HuH-7 (cell line): ENCODE measurements at places on chromosomes 2 and 18.
A peak's percentile ranks its signal among the peaks of the same experiment; 100 is the strongest.

DNA sequence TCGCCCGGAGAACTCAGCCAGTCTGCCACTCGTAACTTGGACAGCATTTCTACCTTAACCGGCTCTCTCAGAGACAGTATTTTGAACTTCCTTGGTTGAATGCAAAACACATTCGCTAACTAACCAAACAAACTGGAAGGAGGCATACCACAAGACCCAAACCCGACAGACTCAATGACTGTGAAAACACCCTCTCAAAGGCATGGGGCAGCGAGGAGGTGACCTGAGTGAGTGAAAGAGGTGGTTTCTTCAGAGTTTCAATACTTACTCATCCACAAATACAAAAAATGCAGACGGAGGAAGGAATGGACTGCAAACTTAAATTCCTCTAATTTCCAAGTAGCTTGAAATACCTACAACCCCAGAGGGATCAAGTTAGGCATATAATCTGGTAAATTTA lies 132.9 kb downstream of the GAREM1 start:
- no peak for DNase-seq

DNA sequence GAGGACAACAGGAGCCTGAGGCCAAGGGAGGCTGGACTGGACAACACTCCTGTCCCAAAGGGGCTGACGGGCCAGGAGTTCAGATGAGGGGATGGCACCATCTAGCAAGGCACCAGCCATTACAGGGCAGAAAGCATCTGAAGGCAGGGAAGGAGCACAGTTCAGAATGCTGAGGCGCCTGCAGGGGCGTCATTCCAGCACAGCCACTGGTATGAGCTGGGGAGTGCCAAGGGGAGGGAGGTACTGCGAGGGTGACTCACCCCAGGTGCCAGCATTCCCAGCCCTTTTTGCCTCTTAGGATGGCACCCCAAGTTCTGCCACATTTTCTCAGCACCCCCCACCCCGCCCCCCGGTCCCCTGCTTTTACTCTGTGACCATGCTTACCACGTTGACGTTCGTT lies 129.8 kb upstream of the EPAS1 start:
- DNase-seq = no peak

GRCh38 chr2:71936076-71937030 lies 211.3 kb downstream of the CYP26B1 start:
- DNase-seq = no peak

DNA sequence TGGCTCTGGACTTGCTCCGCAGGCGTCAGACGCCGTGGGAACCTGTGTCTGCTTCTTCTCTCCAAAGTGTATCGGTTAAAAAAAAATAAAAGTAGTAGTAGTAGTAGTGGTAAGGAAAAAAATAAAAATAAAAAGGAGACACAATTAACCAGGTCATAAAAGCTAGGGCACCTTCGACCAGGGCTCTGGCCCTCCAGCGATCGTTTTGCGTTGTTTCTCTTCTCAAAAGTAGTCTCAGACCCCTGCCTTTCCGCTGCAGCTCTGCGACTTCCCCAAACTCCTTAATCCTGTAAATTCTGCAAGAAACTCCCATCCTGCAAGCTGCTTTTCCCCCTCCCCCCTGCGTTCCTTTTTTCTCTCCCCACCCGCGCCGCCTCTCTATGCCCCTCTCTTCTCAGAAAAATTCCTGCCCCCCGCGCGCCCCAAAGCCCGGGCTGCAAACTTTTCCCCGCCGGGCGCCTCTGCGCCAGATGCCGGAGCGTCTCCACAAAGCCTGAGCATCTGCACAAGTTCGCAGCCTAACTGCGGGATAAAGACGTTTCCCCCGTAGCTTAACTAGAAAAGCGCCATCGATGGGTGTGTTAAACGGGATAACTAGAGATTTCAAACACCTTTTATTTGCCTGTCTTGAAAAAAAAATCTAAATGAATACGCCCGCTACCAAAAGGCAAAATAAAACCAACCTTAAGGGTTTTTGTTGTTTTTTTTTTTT lies 1.8 kb upstream of the SALL3 start:
- no peak for DNase-seq

- DNase-seq = peak; percentile 47
Measured at GRCh38 chr2:42102024-42102590, 54.3 kb downstream of the PKDCC start.

DNA sequence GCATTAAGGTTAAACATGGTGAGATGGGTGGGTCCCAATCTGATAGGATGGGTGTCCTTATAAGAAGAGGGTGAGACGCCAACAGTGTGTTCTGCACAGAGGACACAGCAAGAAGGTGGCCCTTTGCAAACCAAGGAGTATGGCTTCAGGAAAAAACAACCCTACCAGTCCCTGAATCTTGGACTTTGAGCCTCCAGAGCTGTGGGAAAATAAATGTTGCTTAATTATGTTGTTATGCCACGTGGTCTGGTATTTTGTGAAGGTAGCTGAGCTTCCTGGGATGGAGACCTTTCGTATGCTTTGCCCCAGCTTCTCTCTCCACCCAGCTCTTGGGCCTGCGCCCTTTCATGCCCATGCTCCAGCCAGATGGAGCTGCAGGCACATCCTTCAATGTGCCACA lies 114.2 kb upstream of the EPC2 start:
- DNase-seq = no peak
